ENCODE measurements at places on chromosomes 11 and 22.

DNA sequence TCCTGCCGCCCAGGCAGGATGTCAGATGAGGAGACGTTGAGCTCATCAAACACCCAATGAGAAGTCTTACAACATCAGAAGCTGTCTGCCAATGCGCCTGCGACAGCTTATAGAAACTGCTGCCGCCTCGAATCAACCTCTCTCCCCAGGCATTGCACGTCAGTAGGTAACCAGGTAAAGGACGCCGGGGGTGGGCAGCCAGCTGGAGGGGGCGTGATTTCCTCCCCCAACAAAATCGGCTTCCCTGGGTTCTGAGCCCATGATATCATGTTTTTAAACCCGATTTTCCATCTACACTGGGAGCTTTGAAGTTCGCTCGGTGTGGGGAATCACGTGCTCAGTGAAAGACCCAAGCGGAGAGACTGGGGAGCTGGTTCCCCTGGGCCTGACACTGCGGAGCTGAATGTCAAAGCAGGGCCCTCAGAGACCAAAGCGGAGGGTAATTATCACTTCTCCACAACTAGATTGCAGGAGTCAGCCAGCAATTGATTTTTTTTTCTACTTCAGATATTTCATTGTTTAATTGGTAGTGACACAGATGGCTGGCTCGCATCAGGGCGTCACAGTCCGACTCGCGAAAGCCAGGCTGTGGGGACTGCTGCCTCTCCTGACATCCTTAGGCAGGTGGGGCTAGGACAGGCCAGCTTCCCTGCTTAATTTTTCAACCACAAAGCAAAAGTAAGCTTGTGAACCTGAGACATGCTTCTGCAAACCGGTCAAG lies 15.4 kb downstream of the FAM83F start:
- DNase-seq = no peak

GRCh38 chr11:13761716-13762115 lies 93.2 kb downstream of the FAR1 start:
- DNase-seq = no peak

GRCh38 chr11:2572491-2573239 lies 127.1 kb downstream of the KCNQ1OT1 start:
- no peak for DNase-seq

DNA sequence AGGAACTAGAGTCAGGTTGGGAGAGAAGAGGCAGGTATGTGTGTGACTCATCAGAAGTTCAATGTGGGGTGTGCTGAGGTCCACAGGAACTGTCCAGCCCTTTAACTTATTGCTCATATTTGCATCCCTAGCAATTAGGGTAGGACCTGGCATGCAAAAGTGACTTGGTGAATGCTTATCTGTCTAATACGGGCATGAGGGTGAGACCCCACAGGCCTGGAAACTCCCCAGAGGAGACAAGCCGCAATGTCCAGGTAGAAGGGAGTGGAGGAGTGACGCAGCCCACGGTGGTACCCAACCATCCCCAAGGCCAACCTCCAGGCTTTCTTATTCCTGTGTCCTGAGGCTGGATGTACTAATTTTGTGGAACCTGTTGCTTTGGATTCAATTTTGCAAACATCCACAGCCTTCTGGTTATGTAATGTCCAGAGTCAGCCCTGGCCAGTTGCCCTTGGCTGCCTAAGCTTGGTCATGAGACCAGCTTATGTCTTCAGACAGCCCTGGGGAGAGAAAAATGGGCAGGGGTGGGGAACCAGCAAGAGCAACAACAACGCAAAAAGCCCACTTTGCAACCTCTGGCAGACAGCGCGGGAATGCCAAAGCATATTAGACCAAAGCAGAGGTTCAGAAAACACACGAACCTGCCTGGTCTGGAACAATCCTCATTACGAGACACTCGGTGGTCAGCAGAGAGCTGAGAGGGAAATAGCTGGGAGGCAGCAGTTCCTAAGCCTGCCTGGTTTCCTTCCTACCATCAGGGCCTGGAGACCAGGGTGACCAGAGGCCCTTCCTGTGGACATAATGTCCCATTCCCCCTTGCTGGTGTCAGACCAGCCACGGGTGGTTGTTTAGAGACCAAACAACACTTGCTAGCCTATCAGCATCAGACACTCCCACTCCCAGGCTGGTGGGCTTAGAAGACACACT lies 49.3 kb downstream of the TIMP3 start:
- DNase-seq = no peak

GRCh38 chr11:78390809-78391208 lies 26.8 kb downstream of the GAB2 start:
- no peak for DNase-seq

- DNase-seq = no peak
Observed at GRCh38 chr22:50734343-50734771, 3.6 kb upstream of the ACR start.

DNA sequence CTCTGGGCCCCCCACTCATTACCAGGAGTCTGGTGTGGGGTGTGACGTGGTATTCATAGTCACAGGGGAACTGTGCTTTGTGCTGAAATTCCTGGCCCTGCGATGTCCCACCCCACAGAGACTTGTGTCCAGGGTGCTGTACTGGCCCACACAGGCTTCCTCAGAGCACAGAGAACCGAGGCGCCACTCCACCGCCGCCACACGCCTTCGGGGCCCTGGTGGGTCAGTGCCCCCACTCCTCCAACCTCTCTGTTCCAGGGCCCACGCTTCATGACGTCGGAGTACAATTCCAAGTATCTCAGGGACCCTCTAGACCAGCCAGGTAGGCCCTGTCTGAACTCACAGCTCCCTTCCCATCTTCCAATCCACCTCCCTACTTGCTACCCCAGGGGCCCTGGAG lies 23.5 kb upstream of the LRRC10B start:
- no peak for DNase-seq

Data from OCI-LY7 (cell line).